ENCODE measurements at places on chromosomes 2 and 18. TPM values are rescaled to one million over a fixed set of nuclear protein-coding genes. Genes with fewer than 3 reads are reported as not detected.

CIB4 gene
- total RNA-seq: not detected

KCNG3 gene
- not detected for total RNA-seq

DNA sequence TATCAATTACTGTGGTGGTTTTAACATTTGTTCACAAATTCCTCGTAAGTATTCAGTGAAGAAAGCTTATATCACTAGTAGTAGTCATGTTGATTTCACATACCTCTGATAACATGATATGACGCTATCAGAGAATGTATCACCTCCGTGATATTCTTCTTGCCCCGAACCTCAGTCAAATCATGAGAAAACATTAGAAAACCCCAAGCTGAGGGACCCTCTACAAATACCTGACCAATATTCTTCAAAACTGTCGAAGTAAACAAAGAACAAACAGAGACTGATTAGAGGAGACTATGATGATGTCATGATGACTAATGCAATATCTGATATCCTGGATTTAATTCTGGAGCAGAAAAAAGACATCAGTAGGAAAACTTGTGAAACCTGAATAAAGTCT is 85.6 kb upstream of the SPOPL start:
- DNase-seq: no peak

DNA sequence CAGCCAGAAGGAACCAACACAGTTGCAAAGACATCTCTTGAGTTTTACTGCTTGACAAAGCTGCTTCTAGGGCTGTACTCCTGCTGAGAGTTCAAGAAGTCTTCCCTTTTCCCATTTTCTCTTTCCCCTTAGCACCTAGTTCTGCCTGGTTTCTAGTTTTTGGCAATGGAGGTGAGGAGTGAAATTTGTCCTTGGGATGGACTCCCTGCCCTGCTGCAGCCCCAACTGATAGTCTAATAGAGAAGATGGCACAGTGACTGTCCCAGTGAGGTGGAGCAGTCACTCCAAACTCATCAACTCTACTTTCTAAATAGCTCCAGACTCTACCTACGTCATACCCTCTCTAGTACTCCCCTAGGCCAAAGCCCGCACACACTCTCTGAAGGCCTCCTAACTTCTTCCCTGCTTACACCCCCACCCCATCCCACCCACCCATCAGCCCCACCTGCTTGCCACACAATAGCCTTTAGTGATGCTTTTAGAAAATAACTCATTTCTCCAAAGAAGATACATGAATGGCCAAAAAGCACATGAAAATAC is 164.4 kb downstream of the DDX1 start:
- DNase-seq: no peak

DNA sequence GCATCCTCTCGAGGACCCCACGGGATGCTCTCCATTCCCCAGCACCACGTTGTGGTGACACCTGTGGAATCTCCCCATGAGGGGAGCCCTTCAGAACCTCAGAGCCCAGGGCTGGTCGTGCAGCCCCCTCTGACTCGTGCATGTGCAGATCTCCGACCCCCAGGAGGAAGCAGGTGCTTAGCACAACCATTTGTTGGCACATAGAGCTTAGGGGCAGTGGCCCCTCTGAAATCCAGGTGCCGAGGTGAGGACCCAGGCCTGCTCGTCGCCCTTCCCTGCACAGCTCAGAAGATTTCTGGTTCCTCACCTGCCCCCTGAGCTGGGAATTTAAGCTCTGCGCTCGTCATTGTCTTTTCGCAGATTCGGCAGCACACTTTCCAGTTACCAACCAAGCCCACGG is 1.3 kb upstream of the OTOS start:
- DNase-seq: no peak

DNA sequence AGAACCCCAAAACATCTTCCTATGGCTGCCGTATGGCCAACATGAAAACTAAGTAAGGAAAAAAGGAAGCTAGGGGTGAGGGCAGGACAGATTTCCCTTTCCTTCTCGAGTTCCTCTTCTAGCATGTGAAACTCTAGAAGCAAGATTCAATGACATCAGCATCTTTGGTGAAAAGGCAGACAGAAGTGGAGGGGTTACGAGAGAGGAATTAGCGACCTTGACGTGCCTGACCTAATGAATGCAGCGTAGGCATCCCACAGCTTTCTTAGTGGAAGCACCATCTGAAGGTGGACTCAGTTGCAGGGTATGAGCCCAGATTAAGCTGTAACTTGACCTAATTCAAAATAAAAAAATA is 47.9 kb upstream of the PELI1 start:
- no peak for DNase-seq

GRCh38 chr18:13536578-13536977 is 189.8 kb downstream of the FAM210A start:
- DNase-seq: no peak

B3GNT7 gene
- not detected for total RNA-seq

DNA sequence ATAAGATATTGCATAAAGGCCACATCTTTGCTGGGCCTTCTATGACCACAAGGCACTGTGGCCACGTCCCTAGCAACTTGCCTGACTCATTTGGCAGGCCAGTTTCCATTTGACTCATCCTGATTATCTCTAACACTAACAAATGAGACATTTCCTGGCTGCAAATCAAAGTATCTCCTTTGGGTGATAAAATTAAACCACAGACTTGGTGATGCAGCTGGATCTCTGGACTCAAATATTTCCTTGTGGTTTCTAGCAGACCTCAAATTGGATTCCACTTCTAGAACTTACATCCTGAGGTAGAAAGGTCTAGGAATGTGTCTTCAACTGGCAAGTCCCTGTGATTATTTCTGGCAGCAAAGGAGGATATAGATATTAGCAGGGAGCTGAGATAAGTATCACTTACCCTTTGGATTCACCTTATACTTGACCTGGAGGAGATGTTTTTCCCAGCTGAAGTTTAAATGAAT is 167.9 kb upstream of the NXPH2 start:
- DNase-seq: no peak

DNA sequence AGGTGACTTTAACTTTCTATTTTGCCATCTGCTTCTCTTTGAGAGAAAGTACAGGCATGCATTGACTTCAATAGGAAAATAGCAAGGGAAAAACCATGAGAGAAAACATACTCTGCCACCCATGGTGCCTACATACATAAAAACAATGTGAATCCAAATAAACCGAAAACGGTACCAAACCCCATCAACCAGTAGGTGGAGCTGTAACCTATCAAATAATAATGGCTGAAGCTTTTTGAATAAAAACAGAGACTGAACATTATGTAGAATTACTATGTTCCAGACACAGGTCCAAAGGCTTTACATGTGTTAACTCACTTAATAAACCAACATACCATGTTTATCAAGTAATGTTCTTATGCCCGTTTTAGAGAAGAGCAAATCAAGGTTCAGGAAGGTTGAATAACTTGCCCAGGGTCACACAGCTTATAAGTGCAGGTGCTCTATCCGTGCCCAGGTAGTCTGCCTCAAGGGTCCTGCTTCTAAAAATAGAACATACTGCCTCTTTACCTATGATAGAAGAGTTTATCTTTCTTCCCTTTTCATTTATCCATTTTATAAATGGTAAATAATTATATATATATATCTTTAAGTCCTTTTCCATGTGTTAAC is 293.9 kb upstream of the SYT4 start:
- DNase-seq: no peak

ARHGAP25 gene
- 79.8 TPM for total RNA-seq

DNA sequence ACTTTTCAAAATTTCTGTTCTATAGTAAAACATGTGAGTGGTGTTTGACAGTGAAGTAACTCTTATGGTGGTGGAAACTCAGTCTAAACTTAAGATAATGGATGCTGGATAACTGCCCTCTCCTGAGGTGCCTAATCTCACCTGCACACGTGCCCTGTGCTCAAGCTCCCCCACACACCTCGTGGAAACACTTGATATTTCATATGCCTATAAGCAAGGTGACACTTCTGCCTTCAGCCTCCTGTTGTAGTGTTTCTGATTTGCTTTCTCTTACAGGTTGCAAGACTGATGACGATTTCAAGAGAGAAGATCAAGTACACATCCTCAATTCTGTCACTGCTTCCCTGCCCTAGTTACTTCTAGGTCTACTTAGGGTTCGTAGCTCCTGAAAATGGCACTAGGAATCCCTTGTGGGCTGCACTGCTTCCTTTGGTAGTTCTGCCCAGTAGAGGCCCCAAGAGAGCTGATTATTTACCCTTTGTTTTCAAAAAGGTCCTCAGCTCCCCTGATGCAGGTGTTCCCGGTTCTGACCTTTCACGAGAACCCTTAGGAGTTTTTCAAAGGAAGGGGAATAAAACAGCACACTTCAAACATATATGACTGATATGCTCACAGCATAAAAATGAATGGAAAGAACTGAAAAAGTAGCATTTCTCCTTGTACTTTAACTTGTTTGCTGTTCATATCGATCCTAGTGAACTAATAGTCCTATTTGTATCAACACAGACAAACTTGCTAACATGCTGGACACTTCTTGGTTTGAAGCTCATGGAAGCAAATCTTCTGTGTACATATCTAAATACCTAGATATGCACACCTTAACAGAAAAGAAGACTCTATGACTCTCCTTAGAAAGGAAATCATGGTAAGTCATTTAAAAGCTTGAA is 6.7 kb downstream of the CAVIN2 start:
- DNase-seq: no peak

PARD3B gene
- total RNA-seq: 0.70 TPM

GRCh38 chr2:32962690-32963089 is 15.9 kb downstream of the LTBP1 start:
- no peak for DNase-seq

- DNase-seq: peak; percentile 81
These were observed 2.8 kb upstream of the CTDSP1 start for GRCh38 chr2:218396688-218397462.

DNA sequence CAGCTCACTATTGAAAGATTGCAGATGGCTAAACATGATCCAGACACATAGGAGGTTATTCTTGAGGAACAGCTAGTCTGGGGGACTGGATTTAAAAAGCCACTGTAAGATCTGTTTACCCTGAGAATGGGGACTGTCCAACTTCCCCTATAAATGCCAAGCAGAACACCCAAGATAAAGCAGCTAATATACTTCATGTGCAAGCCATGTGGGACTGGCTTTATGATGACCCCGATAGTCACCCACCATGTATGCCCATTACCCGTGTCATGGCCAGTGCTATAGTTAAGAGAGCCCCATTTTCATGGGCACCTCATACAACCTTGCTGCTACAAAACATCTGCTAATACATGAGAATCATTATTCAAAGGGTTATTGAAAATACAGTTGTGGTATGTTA is 16.0 kb downstream of the YPEL5 start:
- DNase-seq: no peak

DNA sequence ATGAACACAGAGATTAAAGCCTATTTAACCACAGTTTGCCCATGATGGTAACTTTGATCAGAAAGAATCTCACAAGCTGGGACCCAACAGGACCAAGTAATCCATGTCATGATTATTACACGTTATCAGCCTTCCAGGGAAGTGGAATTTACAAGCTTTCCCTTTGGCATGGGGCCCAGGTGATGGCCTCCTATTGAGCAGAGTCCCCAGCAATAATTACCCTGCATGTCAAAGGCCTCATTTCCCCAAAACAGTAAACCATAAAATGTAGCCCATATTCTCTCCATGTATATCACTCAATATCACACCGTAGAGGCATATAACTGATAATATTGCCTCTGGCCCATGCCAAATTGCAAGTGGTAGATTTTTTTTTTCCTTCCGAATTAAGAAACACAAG is 38.9 kb downstream of the PRKRA start:
- no peak for DNase-seq

GRCh38 chr2:239401881-239402233 is 1.0 kb upstream of the HDAC4 start:
- no peak for DNase-seq

POU3F3 gene
- not detected for total RNA-seq

DNA sequence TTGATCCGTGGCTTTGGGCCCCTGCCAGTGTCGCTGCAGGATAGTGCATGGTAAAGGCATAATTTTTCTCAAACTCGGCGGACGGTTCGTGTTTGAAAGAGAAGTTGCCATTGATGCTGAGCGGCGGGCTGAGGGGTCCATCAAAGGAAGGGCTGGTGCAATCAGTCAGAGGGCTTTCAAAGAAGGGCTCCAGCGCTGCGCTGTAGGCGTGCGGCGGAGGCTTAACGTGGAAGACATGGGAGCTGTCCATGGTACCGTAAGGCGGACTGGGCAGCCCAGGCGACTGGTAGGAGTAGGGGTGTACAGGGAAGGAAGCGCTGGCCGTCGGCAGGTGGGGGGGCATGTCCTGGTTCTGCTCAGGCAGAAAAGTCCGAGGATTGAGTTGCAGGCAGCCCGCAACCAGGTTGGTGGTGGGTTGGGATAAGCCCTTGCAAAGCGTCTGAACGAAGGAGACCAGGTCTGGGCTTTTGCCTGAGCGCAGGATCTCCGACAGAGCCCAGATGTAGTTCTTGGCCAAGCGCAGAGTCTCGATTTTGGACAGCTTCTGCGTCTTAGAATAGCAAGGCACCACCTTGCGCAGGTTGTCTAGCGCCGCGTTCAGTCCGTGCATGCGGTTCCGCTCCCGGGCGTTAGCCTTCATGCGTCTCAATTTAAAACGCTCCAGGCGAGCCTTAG is 2.3 kb downstream of the NEUROD1 start:
- DNase-seq: peak; percentile 73

CD8B2 gene
- total RNA-seq: 0.07 TPM

GRCh38 chr18:77133835-77134496 is 1.4 kb upstream of the MBP start:
- peak; percentile 49 for DNase-seq

SCN7A gene
- not detected for total RNA-seq

NTSR2 gene
- not detected for total RNA-seq

CD207 gene
- total RNA-seq: not detected

DPYSL5 gene
- total RNA-seq: not detected

- peak; percentile 66 for DNase-seq
These were observed 1.0 kb downstream of the PLEKHB2 start for GRCh38 chr2:131105950-131106801.

DNA sequence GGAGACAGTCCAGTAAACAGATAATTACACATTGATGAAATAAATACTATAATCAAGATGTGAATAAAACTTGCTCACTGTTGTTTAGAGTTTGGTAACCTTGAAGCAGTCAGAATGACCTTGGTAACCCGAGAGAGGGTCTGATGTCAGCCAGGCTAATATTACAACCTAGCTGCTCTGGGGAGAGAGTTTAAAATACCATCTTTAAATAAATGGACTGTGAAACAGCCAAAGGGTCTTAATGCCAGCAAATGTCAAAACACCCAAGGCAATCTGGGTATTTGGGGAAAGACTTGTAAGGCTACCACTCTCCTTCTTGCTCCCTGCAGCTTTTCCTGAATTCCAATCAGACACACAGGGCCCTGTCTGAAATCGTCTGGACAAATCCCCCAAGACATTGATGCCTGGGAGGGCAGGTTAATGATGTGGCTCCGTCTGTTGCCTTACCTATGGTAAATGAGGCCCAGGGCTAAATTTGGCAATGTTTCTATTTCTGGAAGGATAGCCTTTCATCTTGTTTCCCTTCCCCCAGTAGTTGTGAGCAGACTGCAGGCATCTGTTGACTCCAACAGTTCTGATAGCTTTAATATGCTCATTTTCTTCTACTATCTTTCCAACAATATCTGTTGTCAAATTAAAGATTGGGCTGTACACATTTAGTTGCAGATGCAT is 43.0 kb upstream of the ITGB6 start:
- no peak for DNase-seq

DNA sequence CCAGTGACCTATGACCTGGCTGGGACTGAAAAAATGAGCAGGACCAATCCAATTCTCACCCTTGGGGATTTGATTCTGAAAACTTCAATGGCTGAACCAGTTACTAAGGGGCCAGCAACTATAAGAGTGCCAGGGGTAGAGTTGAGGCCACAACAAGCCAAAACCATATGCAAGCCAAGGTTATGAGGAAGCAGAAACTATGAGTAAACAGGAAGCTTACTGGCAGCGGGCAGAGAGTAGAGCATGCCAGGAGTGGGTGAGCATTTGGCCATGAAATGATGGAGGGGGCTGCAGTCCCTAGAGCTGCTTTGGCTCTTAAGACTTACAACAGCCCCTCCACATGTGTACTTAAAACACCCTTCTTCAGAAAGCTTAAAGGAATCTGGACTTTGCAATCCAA is 82.4 kb downstream of the RBMS1 start:
- peak; percentile 67 for DNase-seq
